ENCODE measurements at places on chromosomes 5 and 9. TPM values are rescaled to one million over a fixed set of nuclear protein-coding genes. Genes with fewer than 3 reads are reported as not detected.

DNA sequence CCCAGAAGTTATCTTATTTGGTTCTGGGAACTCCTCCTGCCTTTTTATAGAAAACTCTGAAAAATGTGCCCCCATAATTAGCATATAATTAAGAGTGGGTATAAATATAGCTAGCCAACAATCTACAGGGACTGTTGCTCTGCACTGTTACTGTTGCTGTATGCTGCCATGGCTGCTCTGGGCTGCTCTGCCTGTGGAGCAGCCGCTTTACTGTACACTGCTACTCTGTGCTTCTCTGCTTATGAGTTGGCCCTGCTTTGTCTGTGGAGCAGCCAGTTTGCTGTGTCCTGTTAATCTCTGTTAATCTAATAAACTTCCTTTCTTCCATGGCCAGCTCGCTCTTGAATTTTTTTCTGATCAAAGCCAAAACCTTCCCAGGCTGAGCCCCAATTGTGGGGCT, 2244.0 kb upstream of the ACO1 start:
- H3K27me3 ChIP-seq: no peaks in the 10 kb centered on the region
- H3K4me1 ChIP-seq: no peaks in the 10 kb centered on the region
- H3K27ac ChIP-seq: no peak overlapping the region
- no peak overlapping the region for H3K4me3 ChIP-seq
- DNase-seq: no peak

- H3K27ac ChIP-seq: no peak overlapping the region
- H3K4me1 ChIP-seq: no peaks in the 10 kb centered on the region
- no peak for DNase-seq
- no peak overlapping the region for H3K4me3 ChIP-seq
These were observed 54.1 kb downstream of the FAT2 start for GRCh38 chr5:151537044-151537443.

DNA sequence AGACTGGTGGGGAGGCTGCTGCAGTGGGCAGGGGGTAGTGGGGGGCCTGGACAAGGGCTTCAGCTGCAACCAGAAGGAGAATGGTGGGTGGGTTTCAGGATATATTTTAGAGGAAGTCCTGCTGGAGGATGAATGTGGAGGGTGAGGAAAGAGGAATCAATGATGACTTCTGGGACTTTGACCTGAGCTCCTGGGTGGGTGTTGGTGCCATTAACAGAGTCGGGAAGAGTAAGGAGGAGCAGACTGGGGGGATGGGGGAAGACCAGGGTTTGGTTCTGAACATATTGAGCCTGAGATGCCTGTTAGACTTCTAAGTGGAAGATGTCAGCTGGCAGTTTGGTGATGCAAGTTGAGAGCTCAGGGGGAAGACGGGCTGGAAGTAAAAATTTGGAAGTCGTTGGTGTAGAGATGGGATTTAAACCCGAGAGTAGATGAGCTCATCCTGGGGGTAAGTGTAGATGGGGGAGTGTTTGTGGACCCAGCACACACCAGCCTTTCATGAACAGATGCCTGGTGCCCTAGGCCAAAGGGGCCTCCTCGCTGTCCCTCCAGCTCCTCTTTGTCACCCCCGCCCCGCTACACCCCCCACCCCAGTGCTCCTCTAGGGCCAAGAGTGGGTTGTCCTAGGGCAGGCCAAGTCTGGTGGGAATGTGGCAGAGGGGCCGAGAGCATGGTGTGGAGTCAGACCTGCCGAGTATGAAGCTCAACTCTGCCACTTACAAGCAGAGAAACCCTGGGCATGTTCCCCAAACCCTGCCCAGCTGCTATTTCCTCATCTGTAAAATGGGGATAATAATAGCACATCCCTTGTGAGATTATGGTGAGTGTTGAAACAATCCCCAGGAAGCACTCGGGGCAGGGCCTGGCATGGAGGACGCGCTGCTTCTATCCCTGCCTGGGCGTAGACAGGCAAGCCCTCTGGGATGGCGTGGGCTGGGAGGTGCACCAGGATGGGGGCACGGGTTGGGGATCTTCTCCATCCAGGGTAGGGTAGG, 4.0 kb downstream of the DNM1 start:
- peaks cover 32% of the 10 kb centered on the region for H3K4me1 ChIP-seq
- no peak for DNase-seq
- no peak overlapping the region for H3K4me3 ChIP-seq
- no peak overlapping the region for H3K27ac ChIP-seq
- no peaks in the 10 kb centered on the region for H3K27me3 ChIP-seq

DNA sequence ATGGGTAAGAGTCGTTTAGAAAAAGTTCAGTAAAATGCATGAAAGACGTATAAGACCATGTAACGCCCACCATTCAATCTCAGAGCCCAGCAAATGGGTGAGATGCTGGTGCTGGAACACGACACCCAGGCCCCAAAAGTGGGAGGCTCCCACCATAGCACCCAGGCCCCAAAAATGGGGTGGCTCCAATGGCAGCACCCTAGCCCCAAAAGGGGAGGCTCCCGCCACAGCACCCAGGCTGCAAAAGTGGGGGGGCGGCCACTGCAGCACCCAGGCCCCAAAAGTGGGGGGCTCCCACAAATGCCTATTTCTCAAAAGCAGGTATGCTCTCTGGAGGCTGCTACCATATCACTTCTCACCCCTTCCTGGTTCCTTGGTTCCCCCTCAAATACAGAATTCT, 12.7 kb downstream of the FSTL4 start:
- H3K4me1 ChIP-seq: no peaks in the 10 kb centered on the region
- H3K27me3 ChIP-seq: no peaks in the 10 kb centered on the region
- no peak for DNase-seq
- H3K36me3 ChIP-seq: no peaks in the 10 kb centered on the region
- no peak overlapping the region for H3K27ac ChIP-seq
- no peak overlapping the region for H3K4me3 ChIP-seq

DNA sequence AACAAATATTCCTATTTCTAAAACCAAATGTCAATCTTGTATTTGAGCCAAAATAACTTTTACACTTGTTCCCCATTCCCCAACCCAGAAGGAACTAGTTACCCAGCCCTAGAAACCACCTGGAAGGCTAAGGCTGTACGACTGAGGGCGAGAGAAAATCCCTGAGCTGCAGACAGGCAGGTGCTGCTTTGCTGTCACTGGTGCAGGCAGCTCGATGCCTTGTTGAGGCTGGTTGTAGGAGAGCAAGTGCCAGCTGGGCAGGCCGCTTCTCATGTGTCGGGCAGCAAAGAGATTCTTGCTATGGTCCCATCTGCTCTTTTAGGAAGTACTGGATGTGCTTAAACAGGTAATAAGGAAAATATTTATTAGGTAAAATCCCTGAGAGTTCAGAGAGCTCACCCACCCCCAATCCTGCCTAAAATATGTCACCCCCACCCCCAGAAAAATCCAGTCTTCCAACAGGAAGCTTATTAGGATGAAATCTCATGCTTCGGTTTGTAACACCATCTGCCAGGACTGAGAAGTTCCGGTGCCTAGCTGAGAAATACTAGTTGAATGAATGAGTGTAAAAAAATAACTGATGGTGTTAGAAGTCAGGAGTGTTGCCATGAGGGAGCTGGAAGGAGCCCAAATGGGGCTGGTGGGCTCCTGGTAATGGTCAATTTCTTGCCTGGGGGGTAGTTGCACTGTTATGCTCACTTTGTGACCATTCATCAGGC, 91.1 kb upstream of the DMRT1 start:
- no peaks in the 10 kb centered on the region for H3K27me3 ChIP-seq
- H3K27ac ChIP-seq: no peak overlapping the region
- no peak for DNase-seq
- H3K36me3 ChIP-seq: no peaks in the 10 kb centered on the region
- H3K4me1 ChIP-seq: peaks cover 38% of the 10 kb centered on the region
- H3K4me3 ChIP-seq: no peak overlapping the region

DNA sequence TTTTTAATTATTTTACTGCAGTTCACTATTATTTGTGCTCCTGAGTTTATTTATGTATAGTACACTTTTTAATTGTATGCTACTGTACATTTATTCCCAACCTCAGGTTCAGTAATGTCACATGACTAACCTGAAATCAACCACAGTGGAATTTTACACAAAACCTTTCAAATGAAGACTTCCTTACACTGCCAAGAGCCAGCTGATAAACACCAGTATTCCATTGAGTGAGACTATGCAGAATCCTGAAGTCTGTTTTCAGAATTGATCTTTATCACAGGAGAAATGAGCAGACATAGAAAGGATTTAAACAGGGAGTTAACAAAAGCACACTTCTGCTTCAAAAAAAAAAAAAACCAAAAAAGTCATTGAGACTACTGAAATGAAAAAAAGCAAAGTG, 219.5 kb downstream of the PRR16 start:
- H3K27me3 ChIP-seq: no peaks in the 10 kb centered on the region
- no peak for DNase-seq
- H3K36me3 ChIP-seq: no peaks in the 10 kb centered on the region
- no peaks in the 10 kb centered on the region for H3K4me1 ChIP-seq

GRCh38 chr9:99867968-99868367, 38.5 kb upstream of the STX17 start:
- H3K27me3 ChIP-seq: no peaks in the 10 kb centered on the region
- H3K4me3 ChIP-seq: no peak overlapping the region
- no peak overlapping the region for H3K27ac ChIP-seq
- no peaks in the 10 kb centered on the region for H3K36me3 ChIP-seq
- no peaks in the 10 kb centered on the region for H3K4me1 ChIP-seq
- DNase-seq: no peak

DNA sequence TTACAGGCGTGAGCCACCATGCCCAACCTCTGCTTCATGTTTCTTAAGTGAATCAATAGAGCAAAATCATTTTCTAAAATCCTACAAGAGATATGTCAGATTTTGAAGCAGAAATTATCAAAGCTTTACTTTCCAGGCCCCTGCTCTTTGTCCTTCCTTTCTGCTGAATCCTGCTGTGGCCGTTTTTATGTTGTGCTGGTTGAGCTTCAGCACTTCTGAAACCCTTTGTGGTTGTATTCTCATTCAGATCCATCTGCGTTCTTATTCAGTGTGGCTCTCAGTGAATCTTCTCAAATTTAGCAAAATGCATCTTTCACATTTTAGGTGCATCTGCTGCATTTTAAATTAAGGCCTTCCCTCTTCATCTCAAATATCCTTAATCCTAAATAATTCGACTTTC, 26.0 kb downstream of the JMY start:
- DNase-seq: no peak
- H3K36me3 ChIP-seq: no peaks in the 10 kb centered on the region
- H3K27me3 ChIP-seq: no peaks in the 10 kb centered on the region
- no peak overlapping the region for H3K27ac ChIP-seq

- H3K27me3 ChIP-seq: no peaks in the 10 kb centered on the region
- H3K27ac ChIP-seq: no peak overlapping the region
- no peak overlapping the region for H3K4me3 ChIP-seq
These were observed 72.0 kb upstream of the GABRA1 start for GRCh38 chr5:161775891-161776290.

- no peak overlapping the region for H3K27ac ChIP-seq
- no peak for DNase-seq
- no peaks in the 10 kb centered on the region for H3K36me3 ChIP-seq
- peaks cover 4% of the 10 kb centered on the region for H3K27me3 ChIP-seq
These were observed 22.3 kb upstream of the TBCA start for GRCh38 chr5:77798456-77798855.

DNA sequence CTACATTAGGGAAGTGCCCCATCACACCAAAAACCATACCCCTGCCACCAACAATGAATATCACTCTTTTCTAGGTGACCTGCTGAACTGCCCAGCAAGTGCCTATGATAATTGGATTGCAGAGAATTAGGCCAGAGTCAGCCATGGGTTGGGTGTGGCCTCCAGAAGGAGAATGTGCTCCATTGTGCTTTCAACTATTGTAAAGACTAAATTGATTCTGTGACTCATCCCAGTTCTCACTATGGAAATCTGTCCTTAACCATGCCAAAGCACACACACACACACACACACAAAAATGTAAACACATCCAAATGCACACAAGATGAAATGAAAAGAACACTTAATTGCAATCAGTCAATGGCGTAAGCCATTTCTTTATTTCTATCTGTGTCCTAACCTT, 25.7 kb downstream of the DRD1 start:
- no peak overlapping the region for H3K27ac ChIP-seq
- no peaks in the 10 kb centered on the region for H3K27me3 ChIP-seq
- no peaks in the 10 kb centered on the region for H3K36me3 ChIP-seq
- no peak overlapping the region for H3K4me3 ChIP-seq
- no peak for DNase-seq

GRCh38 chr5:38789134-38789533, 56.7 kb upstream of the OSMR start:
- no peaks in the 10 kb centered on the region for H3K27me3 ChIP-seq
- no peak for DNase-seq
- H3K4me1 ChIP-seq: no peaks in the 10 kb centered on the region
- no peaks in the 10 kb centered on the region for H3K36me3 ChIP-seq

DNA sequence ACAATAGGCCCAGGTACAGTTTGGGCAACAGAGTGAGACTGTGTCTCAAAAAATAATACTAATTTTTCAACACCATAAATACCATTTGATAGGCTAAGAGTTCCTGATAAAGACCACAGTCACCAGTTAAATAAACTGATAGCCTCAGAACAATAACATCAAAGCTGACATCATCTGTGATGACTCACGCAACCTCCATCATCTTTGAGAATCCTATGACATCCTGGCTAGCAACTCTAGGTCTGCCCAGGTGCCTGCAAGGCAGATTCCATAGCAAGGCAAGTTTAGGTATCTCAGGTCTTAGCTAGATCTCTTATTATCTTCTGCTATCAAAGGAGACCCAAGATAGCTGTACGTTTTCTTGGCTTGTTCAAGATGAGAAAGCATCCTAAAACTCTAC, 30.5 kb upstream of the UBAP2 start:
- H3K27ac ChIP-seq: no peak overlapping the region
- H3K4me1 ChIP-seq: peaks cover 3% of the 10 kb centered on the region
- H3K4me3 ChIP-seq: no peak overlapping the region
- DNase-seq: no peak
- H3K27me3 ChIP-seq: no peaks in the 10 kb centered on the region

- no peaks in the 10 kb centered on the region for H3K27me3 ChIP-seq
- H3K4me1 ChIP-seq: no peaks in the 10 kb centered on the region
- DNase-seq: no peak
- no peak overlapping the region for H3K27ac ChIP-seq
These were observed 1019.0 kb downstream of the NR2F1-AS1 start for GRCh38 chr5:92562065-92562464.

- DNase-seq: no peak
- H3K4me1 ChIP-seq: no peaks in the 10 kb centered on the region
- no peaks in the 10 kb centered on the region for H3K27me3 ChIP-seq
- no peaks in the 10 kb centered on the region for H3K36me3 ChIP-seq
- H3K4me3 ChIP-seq: no peak overlapping the region
- peak overlapping the region; percentile 69 for H3K27ac ChIP-seq
These were observed 410.1 kb downstream of the MAT2B start for GRCh38 chr5:163915481-163915961.

DNA sequence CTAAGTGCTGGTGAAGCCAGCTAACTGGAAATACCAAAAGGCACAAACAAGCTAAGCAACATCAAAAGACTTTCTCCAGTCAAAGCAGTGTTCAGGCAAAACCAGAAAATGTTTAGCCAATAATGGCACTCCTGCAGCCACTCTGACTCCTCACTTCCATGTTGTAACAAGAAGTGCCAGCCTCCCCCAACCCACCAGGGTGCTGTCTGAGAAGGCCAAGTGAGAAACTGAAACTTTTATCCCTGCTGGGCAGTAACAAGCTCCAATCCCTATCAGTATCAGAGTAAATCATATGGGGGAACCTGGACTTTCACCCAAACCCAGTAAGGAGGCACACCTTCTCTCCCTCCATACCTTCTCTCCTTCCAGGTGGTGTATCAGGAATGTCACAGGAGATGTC, 414.8 kb upstream of the NMUR2 start:
- H3K4me3 ChIP-seq: no peak overlapping the region
- no peak overlapping the region for H3K27ac ChIP-seq
- no peaks in the 10 kb centered on the region for H3K27me3 ChIP-seq
- no peak for DNase-seq
- H3K36me3 ChIP-seq: no peaks in the 10 kb centered on the region

RNF14 gene
- total RNA-seq: 44.2 TPM

SUSD1 gene
- total RNA-seq: 7.8 TPM

AIF1L gene
- total RNA-seq: 4.9 TPM

RNF183 gene
- not detected for total RNA-seq

EIF4E1B gene
- 11.5 TPM for total RNA-seq

SPINK13 gene
- total RNA-seq: 2.6 TPM

GFI1B gene
- total RNA-seq: not detected

TRPM6 gene
- under 0.01 TPM for total RNA-seq
